ENCODE measurements at places on chromosomes 12 and 14.

GRCh38 chr14:44609201-44609600 is 102.1 kb upstream of the FSCB start:
- no peak for DNase-seq

DNA sequence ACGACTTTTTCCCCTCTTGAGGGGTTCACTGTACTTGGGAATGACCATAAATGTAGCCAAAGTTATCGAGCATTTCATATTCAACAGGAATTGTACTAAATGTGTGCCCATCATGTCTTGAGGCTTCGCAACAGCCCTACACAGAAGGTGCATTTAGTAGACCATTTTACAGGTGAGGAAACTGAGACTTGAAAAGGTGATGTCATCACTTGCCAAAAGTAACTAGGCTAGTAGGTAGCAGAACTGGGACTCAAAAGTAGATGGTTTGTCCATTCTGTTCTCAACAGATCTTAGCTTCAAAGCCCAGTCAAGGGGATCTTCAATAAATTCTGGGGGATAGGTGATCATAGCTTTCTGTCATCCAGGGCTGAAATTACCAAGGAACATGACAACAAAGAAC is 782.2 kb downstream of the MED13L start:
- no peak for DNase-seq

DNA sequence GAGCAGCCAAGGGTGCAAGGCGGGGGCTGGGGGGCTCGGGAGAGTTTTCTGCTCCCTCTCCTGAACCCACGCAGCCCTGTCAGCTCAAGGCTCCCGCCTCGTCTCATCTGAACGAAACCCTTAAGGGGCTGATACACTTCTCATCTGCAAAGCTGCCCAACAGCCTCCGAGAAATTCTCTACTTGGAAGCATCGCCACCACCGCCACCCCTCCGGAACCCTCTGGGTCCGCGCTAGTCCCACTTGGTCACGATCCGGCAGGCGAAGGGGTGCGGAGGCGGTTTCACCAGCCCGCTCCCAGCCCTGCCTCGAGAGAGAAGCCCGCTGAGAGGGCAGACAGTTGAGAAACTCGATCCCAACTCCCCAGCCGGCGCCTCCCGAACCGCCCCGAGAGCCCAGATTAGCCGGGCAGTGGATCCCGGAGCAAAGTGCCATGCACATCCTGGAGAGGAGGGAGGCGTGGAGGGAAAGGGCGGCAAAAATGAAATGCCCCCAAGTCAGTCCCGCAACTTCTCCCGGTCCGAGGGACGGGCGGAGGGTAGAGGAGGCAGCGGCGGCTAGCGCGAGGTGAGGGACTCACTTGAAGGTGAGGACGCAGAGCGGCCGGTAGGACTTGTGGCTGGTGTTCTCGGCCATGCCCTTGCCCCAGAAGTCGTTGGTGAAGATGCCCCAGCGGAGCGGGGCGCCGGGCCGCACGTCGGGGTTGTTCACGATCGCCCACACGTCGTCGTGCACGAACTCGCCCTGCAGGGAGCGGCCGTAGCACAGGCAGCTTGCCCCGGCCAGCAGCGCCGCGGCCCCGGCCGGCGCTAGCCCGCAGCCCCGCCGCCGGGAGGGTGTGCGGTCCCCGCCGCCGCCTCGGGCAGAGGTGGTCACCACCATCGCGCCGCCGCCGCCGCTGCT is 620 bp downstream of the TMTC1 start:
- no peak for DNase-seq

DNA sequence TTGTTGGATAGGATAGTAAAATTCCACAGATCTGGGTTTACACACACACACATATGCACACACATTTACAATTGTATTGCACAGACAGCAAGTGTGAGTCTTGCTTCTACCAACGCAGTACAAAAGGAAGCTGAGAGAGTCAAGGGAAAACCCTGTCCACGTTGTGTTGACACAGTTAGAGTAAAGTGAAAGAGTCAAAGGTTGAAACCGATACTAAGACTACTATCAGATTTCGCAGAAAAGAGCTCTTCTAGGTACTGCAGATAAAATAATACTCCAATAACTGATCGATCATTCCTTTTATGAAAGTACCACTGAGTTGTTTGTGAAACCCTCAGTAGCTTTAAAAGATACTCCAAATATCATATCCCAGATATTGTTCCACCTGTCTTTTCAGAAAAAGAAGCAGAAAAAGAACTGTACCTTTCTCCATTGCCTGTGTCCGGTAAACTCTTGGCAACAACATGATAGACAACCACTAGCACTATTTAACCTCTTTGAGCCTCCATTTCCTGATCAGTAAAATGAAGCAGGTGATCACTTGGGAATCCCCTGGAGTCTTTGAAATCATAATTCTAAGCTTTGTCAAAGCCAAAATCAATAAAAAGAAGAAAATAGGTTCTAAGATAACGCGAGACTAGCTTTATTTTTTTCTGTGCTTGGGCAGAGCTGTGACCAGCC is 224.6 kb upstream of the FOXN3 start:
- no peak for DNase-seq

DNA sequence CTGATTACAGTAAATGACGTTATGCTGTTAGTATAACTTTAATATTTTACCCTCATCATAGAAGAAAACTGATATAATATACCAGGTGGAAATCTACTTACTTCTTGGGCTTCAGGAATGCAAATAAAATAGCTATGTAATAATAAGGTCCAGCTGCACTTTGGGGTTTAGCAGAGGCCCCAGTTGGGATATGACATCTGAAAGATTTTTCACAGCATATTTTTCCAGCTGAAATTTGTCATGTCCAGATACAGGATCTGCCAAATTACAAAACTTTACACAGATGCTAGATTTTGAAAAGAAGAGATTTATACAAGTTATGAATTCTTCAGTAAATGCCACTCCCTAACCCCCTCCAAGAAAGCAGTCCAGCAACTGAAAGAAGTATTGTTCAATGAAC is 29.2 kb upstream of the DCN start:
- DNase-seq = no peak

- no peak for DNase-seq
Observed at GRCh38 chr12:96919510-96920210, 12.6 kb downstream of the NEDD1 start.

DNA sequence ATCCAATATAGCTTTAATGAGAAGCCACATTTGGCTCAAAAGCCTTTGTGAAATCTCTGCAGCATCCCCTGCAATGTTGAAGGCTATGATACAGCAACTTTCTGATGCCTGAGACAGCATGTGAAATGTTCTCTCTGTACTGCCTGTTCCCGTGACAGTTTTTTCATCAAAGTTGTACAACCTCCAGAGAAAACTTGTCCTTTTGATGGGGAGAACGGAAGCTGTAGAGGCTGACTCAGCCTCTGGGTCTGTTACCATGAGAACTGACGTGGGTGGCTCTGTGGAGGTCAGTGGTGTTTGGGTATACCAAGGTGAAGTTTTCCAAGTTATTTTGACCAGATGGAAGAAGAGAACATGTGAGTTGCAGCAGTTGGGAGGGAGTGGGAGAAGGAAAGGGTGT is 17.0 kb downstream of the SLC4A8 start:
- DNase-seq = no peak

GRCh38 chr12:100995771-100996170 is 201.2 kb downstream of the ANO4 start:
- DNase-seq = no peak

- DNase-seq = no peak
Observed at GRCh38 chr12:102480406-102480805, at the start of gene IGF1. IGF1 (minus strand) TSS chr12:102480563; CDS start chr12:102480381, 182 bp downstream.

DNA sequence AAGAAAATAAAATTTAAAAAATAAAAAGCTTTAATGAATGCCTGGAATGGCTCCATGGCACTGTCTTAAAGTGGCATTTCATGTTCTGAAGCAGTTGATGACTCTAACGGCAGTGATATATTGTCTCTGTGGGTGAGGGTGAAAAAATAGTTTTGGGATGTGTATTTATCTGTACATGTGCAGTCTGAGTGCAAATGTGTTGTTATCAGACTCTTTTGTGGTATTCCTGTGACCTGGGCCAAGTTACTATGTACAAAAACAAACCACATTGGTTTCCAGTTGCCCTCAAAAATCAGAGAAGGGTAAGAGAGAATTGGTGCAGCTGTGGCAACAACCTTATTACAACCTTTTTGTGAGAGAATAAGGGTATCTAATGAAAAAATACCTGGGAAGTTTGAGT is 81.7 kb upstream of the CCDC91 start:
- DNase-seq = no peak

GRCh38 chr14:81927070-81927469 is 393.4 kb upstream of the SEL1L start:
- DNase-seq = no peak

DNA sequence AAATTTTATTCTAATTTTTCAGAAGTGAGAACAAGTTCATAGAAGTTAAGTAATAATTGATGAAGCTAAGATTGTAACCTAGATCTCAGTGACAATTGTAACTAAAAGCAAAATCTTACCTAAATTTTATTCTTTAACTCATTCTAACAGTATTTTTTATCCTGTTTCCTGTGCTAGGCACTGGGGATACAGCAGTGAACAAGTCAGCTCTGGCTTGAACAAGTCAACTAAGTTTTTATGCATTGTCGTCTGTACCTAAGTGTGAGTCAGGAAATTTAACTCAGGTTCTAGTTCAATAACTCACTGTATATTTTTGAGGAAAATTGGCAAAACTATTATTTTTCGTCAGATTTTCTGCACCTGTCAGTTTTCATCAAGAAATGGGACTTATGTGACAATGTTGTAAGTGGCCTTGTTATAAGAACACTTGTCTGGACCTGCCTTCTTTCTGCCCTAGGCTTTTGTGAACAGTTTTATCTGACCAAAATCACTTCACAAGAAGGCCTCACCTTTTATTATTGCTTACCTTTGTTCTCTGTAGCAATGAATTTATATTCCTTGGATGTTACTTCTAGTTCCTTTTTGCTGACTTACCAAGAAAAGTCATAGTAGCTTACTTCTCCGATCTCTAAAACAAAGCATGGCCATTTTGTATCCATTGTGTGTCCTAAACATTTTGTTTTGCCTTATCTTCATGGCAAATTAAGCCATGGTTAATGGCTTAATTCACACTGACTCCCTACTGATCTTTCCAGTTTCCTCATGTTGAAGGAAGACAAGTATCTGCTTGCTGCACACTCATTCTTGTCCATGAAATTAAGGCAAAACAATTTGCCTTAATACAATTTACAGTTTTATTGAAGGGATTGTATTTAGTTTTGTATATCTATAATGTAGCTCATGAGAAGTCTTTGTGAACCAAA is 2.7 kb downstream of the TMTC3 start:
- DNase-seq = no peak

- no peak for DNase-seq
Observed at GRCh38 chr12:49698619-49699545, 8.3 kb downstream of the FMNL3 start.
